ENCODE measurements at places on chromosomes 3 and 15. TPM values are rescaled to one million over a fixed set of nuclear protein-coding genes. Genes with fewer than 3 reads are reported as not detected.

Gene CNTN6
- not detected for total RNA-seq

Gene TMEM207
- total RNA-seq: not detected

DNA sequence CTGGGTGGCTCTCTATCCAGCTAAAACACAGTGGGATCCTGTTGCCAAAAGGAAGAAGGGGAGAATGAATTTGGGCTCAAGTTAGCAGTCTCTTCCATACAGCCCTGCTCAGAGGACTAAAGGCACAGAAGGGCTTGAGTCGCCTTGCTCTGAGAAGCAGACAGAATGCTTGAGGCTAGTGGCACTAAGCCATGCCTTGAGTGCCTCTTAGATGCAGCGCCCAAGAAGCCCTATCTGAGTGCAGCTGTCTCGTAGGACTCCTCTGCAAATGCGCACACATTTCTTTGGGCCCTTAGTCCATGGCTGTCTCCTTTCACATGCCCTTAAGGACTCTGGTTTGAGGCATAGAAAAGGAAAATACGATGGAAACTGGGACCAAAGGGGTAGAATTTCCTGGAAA, 211.3 kb upstream of the CHRM5 start:
- no peak for DNase-seq

DNA sequence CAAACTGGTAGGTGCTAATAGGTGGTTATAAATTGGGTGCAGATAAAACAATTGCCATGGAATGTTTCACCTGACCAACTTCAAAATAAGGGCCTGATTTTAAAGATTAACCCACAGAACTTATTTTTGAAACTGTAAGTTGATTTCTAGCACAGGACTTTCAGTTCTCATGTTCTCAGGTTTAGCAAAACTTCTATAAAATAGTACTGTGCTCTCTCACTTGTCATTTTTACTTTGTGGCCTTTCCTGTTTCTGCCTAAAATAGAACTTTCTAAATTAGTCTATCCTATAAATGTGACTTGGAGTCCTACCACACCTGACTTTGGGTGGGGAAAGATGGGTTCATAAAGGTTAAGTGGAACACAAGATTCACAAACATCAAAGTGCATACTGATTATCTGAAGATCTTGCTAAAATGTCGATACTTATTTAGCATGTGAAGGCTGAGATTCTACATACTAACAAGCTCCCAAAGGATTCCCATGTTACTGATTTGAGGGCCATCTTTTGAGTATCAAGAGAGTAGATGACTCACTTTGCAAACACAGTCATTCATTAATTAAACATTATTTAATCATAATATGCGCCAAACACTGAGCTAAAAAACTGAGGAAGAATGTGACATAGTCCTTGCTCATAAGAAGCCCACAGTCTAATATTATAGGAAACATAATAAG, 38.6 kb downstream of the BTLA start:
- no peak for DNase-seq

DNA sequence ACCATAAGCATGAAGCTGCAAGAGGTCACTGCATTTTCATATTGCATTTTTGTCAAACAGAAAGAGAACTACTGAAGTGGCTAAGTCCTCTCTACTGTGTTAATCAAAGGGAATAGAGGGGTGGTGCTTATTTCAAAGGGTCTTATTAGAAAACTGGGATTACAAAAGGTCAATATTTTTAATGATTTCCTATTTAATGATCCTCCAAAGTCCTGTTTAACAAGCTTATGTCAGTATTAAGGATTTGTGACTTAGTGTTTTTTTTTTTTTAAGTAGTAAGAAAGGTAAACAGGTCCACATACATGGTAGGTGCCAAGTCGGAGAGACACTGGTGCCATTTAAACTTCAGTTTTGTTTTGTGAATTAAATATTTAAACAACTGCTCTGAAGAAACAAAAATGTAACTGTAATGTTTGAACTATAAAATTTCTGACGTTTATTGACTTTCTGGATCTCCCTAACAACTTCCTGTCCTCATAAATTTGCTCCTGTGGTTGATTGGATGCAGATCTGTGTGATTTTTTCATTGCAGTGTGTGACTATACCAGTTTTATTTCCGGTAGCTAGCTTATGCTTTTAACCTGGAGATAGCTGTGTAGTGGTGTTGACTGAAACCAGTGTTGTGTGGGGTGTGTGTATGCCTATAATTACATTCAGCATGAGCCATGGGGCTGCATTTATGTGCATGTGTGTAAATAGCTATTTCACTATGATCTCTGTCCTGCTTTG, 8.6 kb upstream of the CACNA1D start:
- DNase-seq: no peak

DNA sequence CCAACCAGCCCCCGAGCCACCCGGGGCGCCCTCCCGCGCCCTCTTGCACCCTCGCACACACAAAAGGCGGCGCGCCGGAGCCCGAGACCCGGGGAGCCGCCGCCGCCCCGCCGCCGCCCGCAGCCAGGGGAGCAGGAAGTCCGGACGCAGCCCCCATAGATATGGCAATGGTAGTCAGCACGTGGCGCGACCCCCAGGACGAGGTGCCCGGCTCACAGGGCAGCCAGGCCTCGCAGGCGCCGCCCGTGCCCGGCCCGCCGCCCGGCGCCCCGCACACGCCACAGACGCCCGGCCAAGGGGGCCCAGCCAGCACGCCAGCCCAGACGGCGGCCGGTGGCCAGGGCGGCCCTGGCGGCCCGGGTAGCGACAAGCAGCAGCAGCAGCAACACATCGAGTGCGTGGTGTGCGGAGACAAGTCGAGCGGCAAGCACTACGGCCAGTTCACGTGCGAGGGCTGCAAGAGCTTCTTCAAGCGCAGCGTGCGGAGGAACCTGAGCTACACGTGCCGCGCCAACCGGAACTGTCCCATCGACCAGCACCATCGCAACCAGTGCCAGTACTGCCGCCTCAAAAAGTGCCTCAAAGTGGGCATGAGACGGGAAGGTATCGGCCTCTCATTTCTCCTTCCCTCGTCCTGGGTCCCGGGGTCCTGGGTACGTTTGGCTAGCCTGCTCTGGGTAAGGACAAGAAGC, 1.6 kb downstream of the NR2F2 start:
- no peak for DNase-seq

Data from T-cell (primary cell).